KG1 (cell line): ENCODE measurements at places on chromosomes 13 and 19.

DNA sequence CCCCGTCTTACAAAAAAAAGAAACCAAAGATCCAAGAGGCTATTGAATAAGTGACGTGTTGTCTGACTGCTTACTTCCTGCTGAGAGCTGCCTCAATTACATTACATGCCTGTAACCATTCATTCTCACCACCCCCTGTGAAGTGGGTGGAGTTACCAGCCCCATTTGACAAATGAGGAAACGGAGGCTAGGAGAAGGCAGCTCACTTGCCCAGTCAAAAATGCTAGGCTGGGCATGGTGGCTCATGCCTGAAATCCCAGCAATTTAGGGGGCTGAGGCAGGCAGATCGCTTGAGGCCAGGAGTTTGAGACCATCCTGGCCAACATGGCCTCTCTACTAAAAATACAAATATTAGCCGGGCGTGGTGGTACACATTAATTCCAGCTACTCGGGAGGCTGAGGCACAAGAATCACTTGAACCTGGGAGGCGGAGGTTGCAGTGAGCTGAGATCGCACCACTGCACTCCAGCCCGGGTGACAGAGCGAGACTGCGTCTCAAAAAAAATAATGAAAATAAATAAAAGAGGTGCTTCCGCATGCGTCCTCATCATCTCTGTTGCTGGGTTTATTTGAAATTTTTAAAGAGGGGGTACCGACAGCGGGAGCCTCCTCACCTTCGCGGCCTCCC lies 499 bp downstream of the LSM7 start:
- peak; percentile 67 for DNase-seq

DNA sequence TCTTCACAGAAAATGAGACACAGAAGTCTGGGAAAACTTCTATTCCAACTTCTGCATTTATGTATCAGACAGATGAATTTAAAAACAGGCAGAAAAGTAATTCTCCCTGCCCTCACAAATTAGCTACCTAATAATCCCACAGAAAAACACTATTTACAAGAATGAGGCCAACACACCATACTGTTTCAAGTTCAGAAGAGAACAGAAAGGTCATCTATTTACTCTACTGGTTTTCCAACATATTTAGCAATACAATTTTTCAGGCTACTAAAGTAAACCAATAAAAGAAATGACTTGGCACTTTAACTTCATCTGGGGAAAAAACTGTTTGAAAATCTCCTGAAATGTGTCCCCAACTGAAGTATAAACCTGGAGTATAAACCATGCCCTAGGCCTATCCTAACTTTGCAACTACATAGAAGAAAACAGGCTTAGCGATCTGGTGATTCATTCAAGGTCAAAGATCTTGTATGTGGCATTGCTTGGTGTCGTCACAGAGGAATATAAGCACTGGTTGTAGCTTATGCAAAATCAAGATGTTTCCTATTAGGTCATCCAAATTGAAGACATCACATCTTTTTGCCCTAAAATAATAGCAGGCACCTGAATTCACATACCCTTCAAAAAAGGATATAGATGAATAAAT lies 20.1 kb upstream of the EBPL start:
- no peak for DNase-seq

- DNase-seq = no peak
Measured at GRCh38 chr13:54387625-54388024, 1359.0 kb downstream of the OLFM4 start.

DNA sequence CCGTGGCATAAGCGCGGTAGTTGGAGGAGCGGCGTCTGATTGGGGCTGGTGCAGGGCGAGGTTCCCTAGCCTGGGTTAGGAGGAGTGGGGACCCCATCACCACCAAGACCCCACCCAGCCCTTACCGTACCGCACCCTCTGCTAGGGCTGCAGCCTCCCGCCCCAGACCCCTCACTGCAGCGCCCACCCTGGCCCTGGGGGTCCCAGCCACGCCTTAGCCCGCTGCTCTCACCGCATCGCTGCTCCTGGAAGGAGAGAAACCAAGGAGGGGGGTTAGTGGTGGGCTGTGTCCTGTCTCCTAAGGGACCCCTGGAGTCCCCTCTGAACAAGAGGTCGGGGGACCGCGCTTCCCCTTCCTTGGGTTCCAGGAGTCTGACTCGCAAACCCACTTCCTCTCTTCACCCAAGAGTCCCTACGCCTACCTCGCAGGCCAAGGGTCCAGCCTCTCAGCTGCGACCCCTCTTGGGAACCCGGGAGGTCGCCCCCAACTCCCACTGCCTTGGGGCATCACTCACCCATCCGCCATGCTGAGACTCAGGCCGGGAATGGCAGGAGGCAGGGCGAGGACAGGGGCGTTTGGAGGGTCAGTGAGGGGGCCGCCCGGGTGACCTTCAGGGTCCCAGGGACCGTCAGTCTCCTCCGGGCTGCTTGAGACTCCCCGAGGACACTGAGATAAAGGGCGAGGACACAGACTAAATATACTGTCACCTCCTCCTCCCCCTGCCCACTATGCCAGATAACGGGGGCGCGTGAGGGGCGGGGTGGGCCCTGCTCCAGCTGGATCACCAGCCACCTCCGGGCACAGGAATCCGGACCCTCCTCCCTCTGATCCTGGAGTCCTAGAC lies at the start of gene TNNI3:
Gene TNNI3 (minus strand): TSS at position 669 of the 845 bp plus-strand sequence. CDS start 143 bp downstream, at position 526.
- DNase-seq = no peak

DNA sequence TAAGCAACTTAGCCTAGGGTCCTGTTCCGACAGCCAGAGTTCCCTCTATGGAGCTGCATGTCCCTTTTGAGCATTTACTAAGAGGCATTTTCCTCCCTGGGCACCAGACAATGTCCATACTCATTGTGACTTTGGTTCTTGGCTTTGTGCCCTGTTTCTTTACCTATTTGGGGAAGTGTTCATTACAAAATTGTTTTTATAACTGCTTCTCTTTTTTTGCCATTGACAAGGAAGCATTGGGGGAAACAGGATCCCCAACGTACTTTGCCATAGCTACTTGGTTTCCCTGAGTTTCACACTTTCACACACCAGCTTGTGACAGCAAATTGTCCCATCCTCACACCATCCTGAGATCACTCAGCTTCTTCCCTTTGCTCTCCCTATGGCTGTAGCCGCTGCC lies 81.1 kb upstream of the SIAH3 start:
- peak; percentile 29 for DNase-seq

- DNase-seq = no peak
Measured at GRCh38 chr13:28867564-28867963, 47.4 kb downstream of the MTUS2 start.

- DNase-seq = no peak
Measured at GRCh38 chr13:59345311-59345710, 818.4 kb downstream of the DIAPH3 start.

- DNase-seq = no peak
Measured at GRCh38 chr19:402786-403185, 6.2 kb downstream of the C2CD4C start.

DNA sequence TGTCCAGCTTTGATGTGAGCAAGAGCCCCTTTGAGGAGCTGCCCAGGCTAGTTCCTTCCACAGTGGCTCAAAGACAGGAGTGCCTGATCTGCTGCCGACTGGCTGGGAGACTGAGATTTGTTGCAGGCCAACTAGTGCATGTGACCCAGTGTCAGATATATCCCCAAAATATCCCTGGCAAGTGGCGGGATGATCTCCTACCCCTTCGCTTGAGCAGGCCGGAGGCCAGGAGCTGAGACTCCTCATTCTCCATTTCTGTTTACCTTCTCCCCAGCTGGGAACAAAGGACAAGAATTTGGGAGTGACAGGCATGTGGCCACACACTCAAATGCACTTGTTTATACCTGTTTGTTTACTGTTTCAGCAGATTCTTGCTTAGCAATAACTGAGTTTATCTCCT lies 37.1 kb upstream of the XPO4 start:
- no peak for DNase-seq

DNA sequence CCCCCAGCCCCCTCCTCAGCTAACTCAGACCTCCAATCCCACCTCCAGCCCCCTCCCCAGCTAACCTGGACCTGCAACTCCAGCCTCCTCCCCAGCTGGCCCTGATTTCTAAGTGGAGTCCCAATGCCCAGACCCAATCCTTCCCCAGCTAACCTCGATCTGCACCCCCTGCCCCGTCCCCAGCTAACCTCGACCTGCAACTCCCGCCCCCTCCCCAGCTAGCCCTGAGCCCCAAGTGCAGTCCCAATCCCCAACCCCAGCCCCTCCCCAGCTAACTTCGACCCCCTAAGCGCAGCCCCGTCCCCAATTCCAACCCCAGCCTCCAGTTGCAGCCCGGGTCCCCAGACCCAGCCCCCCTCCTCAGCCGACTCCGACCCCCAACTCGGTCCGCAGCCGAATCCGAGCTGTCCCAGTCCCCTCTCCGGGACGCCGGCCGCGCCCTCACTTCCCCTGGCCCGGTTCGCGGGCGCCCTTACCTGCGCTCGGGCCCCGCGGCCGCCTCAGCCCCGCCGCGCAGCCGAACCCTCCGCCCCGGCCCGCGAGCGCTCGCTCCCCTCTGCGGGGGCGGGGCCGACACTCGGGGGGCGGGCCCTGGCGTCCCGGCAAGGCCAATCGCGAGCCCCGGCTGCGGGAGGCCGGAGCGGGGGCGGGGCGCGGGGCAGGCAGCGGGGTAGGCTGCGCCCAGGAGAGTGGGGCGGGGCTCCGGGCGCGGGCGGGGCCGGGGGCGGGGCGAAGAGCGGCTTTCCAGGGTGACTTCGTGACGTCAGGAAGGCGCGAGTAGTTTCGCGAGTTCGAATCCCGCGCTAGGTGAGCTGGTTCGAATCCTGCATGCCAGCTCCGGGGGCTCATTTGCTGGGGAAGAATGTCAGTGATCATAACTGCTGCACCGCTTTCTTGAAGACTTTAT lies at the start of gene GNG7:
Gene GNG7 (minus strand): TSS at position 525 of the 907 bp plus-strand sequence. CDS start 182,006 bp downstream, outside the sequence.
- DNase-seq = peak; percentile 73

- no peak for DNase-seq
Measured at GRCh38 chr13:106176117-106176516, 359.3 kb downstream of the EFNB2 start.

DNA sequence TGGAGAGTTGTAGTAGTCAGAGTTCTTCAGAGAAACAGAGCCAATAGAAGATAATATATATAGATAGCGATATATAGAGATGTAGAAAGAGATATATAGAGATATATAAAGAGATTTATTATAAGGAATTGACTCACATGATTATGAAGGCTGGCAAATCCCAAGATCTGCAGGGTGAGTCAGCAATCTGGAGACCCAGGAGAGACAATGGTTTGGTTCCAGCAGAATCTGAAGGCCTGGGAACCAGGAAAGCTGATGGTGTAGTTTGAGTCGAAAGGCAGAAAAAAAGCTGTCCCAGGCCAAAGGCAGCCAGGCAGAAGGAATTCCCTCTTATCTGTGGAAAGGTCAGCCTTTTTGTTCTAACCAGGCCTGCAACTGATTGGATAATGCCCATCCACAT lies 194.1 kb downstream of the NUFIP1 start:
- no peak for DNase-seq

GRCh38 chr13:48437371-48437770 lies 24.5 kb upstream of the LPAR6 start:
- DNase-seq = no peak

- DNase-seq = peak; percentile 9
Measured at GRCh38 chr19:34428549-34429285, 536 bp downstream of the UBA2 start.

GRCh38 chr19:406971-407510 lies 1.9 kb downstream of the C2CD4C start:
- no peak for DNase-seq

GRCh38 chr13:75904012-75904411 lies 267.9 kb downstream of the LMO7 start:
- DNase-seq = no peak

DNA sequence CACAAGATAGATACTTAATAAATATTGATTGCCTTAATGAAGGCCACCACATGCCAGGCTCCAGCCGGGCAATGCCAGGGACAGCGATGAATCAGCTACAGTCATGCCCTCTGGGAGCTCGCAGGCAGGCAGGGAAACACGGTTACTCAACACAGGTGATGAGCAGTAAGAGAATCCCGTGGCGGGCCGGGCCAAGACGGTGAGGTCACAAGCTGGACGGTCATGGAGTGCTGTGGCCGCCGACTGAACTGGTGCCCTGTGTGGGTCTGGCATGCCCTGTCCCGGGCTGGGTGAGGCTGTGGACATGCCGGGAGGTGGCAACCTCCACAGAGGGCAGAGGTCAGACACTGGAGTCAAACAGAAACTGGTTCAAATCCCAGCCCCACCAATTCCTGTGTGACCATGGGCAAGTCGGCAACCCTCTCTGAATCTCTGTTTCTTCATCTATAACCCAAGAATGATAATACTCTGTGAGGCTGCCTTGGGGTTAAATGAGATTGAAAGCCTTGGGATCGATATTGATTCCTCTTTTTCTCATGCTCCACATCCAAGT lies 13.2 kb upstream of the PAK4 start:
- no peak for DNase-seq

GRCh38 chr19:3479177-3479833 lies 1.0 kb downstream of the SMIM24 start:
- DNase-seq = peak; percentile 91

DNA sequence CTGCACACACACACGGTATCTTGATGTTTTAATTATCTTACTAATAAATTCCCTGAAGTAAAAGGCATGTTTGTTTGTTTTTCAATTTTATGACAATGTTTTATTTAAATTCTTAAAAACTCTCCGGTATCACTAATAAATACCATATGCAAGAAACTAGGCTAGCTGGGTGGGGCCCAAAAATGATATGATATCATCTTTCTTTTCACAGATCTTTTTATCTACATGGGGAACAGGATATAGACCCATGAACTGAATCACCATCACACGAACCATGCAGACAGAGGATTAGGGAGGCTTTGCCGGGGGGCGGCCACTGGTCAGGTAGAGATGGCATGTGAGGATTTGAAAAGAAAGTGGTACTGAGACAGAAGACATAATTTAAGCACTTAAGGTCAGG lies 266.4 kb downstream of the ENOX1 start:
- no peak for DNase-seq

GRCh38 chr13:93398167-93399035 lies 171.8 kb downstream of the GPC6 start:
- no peak for DNase-seq

GRCh38 chr13:90331974-90332373 lies 1015.5 kb upstream of the MIR17HG start:
- DNase-seq = no peak

DNA sequence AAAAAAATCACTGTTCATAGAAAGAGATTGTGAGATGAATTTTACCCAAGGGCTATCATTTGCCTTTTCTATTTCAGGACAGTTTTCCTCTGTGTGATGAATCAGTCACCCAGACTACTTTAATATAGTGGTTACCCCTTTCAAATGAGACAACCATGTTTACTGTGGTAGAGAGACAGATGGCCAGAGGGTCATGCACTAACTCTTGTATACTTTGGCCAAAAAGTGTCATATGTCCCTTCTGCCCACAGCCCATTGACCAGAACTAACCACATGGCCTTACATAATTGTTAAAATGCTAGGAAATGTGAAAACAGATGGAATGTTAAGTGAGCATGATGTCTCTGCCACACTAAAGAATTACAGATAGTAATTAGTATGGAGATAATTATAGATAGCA lies 498.7 kb downstream of the DACH1 start:
- DNase-seq = no peak

- no peak for DNase-seq
Measured at GRCh38 chr19:1880611-1881392, 4.5 kb downstream of the ABHD17A start.

- peak; percentile 39 for DNase-seq
Measured at GRCh38 chr19:3608750-3609322, 2.2 kb upstream of the TBXA2R start.
